Dorsolateral prefrontal cortex (tissue), 122 donors: ENCODE measurements at places on chromosomes 2 and 18. TPM values are rescaled to one million over a fixed set of nuclear protein-coding genes. Genes with fewer than 3 reads are reported as not detected.
A peak's percentile ranks its signal among the peaks of the same experiment; 100 is the strongest.

DNA sequence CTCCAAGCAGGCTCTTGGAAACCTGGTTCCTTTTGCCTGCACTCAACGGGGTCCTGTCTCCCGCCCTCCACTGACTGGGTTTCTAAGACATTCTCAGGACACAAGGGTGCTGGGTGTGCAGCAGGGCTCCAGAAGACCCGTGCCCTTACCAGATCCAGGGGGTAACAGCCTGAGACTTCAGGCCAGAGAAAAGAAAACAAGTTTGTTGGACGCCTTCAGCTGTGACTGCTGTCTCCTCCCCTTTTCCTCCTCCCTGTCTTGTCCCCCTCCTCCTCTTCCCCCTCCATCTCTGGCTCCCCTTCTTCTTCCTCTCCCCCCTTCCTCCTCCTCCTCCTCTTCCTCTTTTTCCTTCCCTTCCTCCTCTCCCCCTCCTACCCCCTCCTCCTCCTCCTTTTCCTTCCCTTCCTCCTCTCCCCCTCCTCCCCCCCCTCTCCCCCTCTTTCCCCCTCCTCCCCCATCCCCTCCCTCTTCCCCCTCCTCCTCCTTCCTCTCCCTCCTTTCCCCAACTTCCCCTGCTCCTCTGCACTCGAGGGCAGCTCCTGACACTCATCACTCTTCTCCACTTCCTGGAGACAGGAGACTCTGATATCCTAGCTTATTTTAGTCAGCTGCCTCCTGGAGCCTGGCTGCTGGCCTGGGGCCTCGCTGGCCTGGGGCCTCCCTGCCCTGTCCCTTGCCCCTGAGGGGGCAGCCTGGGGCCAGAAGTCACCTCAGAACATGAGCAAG is 12.4 kb downstream of the ADRA2B start:
- DNase-seq = peak; percentile 14

DNA sequence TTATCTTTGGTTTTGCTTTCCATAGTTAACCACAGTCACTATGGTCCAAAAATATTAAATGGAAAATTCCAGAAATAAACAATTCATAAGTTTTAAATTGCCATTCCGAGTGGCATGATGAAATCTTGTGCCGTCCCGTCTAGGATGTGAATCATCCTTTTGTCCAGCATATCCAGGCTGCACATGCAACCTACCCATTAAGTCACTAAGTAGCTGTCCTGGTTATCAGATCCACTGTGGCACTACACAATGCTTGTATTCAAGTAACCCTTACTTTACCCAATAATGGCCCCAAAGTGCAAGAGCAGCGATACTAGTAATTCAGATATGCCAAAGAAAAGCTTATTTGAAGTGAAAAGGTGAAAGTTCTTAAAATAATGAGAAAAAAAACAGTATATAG is 10.7 kb downstream of the USP34 start:
- no peak for DNase-seq

GRCh38 chr2:199041-199966 is 64.5 kb downstream of the SH3YL1 start:
- DNase-seq = no peak

GRCh38 chr2:98470851-98471255 is 26.2 kb downstream of the INPP4A start:
- no peak for DNase-seq

- no peak for DNase-seq
These were observed 142.6 kb upstream of the ITGA4 start for GRCh38 chr2:181314551-181314950.

Gene CRYGD
- 1.0 TPM for total RNA-seq

DNA sequence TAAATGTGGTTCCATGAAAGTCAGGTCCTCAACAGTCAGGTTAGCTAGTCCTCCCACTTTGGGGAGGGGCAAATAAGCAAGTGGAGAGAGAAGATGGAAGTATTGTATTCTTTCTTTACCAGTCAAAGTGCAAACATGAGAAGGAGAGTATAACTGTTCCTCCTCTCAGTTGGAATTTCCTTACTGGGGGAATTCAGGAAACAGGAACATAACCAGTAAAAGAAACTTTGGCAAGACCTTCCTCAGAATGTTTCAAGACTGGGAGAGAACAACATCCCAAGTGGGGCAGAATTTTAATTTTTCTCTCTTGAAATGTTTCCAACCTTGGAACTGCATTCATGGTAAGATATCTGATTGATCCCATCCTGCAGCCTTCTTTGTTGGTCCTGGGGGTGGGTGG is 552.4 kb upstream of the TNP1 start:
- no peak for DNase-seq

DNA sequence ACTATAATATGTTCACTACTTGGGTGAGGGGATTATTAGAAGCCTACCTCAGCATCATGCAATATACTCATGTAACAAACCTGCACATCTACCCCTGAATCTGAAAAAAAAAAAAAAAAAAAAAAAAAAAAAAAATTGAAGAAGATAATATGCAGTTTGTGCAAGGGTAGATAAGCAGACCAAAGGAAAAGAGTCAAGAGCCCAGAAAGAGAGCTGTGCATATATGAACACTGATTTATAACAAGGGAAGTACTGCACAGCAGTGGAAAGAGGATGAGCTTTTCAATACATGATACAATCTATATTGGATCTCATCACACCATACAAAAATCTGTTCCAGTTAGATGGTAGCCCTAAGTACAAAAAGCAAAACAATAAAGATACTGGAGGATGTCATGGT is 82.6 kb upstream of the MYO3B start:
- no peak for DNase-seq

GRCh38 chr2:242044313-242044590 is 174.7 kb downstream of the RTP5 start:
- no peak for DNase-seq

- no peak for DNase-seq
These were observed 163.6 kb upstream of the TMEM200C start for GRCh38 chr18:6058941-6059340.

DNA sequence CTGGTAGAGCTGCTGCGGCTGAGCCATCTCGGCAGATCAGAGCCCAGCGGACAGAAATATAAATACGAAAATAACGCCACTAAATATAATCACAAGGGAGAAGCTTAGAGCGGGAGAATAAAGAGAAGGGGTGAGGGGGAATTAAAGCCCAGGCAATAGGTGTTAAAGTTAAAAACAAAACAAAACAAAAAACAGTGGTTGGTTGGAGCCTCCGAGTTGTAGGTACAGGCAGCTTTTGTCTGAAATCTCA is 1.3 kb upstream of the MEIS1 start:
- no peak for DNase-seq

Gene FKBP1B
- total RNA-seq = 39.0 TPM

DNA sequence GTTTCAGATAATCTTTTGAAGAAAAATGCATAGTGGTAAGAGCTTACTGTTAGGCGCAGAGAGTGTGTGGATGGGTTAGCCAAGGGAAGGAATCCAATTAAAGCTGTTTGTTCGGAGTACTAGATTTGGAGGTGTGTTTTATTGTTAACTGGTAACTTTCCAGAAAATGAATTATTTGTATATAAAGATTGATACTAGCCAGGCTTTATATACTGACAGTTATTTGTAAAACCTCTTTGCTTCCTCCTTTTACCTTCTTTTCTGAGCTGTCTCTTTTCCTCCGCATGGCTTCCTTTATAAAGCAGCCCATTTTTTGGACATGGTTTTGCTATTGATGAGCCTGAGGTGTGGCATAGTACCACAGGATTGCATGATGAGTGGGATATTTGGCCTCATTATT is 25.6 kb downstream of the SPTBN1 start:
- no peak for DNase-seq

DNA sequence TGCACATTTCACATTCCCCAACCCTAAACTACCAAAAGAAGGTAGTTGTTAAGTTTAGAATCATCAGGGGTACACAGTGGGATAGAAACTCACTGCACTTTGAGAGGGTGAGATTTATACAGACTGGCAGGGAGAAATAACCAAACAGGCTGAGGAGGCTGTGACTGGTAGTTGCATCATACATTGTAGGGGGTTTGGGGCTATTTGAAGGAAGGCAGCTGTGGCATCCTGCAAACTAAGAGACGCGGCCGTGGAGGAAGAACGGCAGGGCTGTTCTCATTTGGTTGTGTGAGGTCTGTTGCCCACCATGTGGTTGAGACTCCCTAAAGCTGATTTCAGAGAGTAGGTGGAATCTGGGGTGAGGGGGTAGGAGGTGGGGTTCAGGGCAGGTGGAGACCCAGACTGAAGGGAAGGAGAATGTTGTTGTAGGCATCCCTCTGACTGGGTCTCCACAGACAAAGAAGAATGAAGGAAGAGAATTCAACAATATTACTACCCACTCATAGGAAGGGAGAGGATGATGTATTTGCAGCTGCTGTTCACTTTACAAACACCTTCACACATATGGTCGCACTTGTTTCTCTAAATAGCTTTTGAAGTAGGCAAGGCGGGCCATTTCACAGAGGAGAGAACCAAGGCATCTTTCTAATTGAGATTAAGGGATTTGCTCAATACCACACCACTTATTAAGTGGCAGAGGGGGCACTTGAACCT is 170.9 kb upstream of the SIX2 start:
- DNase-seq = no peak

- DNase-seq = peak; percentile 19
These were observed 35.6 kb upstream of the LPIN1 start for GRCh38 chr2:11710632-11711353.

GRCh38 chr2:109396202-109397180 is 217.3 kb downstream of the SEPTIN10 start:
- DNase-seq = no peak

Gene CCDC150
- 9.7 TPM for total RNA-seq

DNA sequence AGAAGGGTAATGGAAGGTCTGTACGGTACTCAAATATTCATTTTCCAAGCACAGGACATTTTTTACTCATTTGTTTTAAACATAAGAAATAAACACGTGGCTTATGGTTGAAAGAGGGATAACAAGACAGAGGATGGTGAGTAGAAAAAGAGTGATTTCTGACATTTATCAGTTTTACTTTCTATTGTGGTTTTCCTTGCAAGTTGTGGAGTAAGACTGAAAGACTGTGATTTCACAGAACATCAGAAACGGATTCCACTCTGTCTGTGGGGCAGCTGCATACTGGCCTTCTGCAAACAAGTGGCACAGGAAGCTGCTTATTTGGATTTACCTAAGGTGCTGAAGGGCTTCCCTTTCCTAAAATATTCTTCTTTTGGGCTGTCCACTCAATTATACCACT is 122.2 kb upstream of the ITGB6 start:
- no peak for DNase-seq

DNA sequence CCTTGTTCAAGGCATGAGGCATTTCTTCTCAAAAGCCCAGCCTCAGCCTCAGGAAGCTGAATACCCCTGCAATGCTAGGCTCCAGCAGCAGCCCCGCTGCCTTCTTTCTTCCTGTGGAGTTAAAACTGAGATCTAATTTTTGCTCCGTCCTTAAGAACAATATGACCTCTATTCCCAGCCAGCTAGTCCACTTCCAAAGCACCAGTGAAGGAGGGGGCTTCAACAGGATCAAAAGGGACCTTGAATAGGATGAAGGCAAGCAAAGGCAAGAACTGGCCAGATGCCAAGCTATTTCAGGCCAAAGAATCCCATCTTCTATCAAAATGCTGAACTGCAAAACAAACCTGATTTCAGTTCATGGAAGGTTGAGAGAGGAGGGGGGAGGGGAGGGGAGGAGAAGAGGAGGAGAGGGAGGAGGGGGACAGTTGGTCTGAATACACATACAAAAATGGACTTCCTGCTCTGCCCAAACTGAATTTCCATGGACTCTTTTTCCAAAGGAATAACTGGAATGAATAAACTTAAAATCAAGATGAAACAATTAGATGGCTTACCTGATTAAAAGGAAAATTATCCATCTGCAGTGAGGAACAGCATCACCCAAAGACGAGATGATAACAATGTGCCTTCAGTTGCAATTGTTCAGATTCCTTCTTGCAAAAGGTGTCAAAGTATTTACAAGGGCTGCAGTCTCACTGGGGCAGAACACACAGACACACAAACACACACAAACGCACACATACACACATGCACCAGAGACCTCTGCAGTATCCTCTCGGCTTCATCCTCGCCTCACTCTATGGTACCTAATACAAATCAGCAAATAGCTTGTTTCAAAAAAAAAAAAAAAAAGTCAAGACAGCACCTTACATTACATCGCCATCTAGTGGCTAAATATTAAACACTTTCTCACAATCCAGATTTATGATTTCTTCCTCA is at the start of gene SCN1A:
Gene SCN1A (minus strand): TSS at position 804 of the 939 bp plus-strand sequence. CDS start 54,399 bp downstream, outside the sequence.
- no peak for DNase-seq

- DNase-seq = no peak
These were observed 25.9 kb upstream of the LCLAT1 start for GRCh38 chr2:30421026-30421603.

DNA sequence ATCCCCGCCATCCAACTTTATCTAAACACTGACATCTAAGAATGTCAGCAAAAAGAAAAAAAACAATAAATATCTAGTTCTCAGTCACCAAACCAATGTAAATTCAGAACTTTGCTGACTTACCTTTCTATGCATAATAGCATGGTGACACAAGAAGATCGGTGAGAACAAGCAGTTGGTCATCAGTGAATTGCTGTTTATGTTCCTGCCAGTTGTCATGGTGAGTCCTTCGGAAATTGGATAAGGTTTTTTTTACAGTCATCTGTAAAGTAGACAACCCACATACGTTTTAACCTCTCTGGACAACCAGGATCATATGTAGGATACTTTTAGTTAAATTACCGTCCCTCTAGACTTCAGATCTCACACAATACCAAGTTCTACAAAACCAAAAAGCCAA is 6.2 kb upstream of the GPR75 start:
- DNase-seq = no peak

DNA sequence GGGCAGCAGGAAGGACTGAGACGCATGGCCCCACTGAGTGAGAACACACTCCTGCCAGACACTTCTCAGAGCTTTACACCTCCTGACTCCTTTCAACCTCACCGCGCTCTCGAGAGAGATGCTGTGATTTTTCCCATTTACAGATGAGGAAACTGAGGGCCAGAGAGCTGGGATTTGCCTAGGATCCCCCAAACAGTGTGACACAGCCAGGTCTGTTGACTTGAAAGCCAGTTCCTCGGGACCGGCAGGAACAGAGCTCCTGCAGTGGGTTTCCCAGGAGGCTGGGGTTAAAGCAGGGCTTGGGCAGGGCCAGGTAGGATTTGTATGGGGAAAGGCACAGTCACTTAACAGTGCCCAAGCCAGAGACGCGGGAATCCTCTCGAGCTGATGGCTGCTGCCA is 81.9 kb downstream of the STPG4 start:
- no peak for DNase-seq

DNA sequence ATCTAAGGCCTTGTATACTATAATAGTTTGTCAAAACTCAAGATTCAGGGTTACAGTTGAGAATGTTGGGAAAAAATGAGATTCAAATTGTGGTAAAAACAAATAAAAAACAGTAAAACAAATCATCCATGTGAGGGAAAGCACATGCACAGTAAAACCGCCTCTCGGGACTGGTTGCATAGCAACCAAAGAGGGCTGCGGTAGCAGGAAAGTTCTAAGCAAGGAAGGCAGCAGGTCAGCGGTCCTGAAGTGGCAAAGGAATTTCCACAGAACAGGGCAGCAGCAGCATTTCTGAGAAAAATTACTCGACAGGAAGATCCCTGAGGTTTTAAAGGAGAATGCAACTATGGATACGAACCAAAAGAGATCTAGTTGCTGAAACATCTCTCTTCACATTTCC is 93.7 kb downstream of the DYNAP start:
- no peak for DNase-seq
